ENCODE measurements at places on chromosomes 12 and 14.

DNA sequence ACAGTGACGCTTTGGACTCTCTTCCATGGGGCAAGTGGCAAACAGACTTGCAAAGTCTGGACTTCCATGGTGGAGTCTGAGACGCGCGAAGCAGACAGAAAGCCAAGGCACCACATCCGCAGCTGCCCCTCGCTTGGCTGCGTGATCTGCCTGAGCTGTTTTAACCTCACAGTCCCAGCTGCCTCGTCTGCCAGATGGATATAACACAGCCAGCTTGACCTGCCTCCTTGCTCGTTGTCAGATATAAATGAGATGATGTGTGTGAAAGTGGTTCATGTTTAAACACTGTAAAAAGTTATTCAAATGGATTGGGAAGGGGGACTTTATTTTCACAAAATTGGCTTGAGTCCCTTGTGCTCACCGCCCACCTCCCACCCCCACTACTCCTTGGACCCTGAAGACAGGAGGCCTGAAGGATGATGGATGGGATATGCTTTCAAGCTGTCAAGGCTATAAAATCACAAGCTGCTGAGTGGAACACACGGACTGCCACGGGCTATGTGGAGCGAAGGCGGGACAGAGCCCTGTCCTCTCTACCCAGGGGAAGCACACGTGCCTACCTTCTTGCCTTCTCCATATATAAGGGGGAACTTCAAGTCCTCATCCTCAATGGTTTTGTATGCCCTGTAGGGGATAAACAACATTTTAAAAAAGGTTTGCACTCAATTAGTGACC, 226.9 kb downstream of the MON2 start:
- no peak for DNase-seq

DNA sequence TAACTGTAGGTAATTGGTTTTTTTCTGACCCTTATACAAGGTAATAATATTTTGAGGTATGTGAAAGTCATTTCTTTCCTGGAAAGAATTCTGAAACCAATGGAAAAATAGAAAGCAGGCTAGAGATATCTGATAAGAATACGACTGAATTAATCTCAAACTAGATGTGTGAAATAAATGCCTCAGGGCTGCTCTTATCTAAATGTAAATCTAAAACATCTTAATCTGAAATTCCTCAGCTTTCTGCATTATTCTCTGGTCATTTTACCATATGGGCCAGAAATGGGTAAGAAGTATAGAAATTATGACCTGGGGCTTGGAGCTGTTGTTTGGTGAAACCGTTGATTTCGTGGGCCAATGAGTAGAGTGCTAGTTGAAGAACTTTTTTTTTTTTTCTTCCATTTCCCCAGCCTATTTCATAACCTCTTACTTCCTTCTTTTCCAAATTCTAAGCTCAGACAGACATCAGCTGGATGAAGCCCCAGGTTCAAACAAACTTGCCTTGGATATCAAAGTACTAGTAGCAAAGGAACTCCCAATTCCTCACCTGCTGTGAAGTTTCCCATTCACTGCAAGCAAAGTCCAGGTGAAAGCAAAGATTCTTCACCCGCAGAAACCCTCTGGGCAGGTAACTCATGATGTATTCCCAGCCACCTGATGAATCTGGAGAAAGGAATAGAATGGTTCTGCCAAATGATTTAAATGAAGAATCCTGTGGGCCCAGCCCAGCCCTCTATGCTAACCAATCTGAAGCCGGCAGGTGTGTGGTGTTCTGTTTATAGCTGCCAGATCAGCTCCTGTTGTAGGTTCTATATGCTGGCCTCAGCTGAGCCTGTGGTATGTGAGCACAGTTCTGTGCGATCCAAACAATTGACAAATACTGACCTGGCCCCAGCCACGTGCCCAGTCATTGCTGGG, 9.7 kb upstream of the FOS start:
- DNase-seq = no peak

DNA sequence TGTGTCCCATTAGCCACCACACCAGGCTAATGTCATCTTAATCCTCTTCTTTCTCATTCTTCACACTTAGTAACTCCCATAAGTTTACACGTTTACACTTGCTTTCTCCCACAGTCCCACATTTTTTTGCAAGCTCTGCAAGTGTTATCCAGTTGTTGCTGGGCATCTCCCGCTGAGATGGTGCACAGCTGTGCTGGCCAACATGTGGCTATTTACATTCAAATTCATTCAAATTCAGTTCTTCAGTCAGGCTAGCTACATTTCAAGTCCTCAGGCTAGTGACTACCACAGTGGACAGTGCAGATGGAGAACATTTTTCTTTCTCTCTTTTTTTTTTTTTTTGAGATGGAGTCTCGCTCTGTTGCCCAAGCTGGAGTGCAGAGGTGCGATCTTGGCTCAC, 9.8 kb upstream of the TEAD4 start:
- no peak for DNase-seq

DNA sequence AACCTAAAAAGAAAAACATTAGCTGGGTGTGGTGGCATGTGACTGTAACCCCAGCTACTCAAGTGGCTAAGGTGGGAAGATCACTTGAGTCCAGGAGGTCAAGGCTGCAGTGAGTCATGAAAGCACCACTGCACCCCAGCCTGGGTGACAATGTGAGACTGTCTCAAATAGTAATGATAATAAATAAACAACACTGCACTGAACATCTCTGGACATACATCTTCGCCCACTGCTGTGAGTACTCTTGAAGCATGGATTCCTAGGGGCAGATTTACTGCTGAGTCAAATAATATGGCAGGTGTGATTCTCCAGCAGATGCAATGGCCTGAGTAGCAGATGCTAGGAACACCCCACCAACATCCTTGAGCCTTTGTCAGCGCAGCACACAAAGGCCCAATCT, 23.6 kb downstream of the ABCB9 start:
- no peak for DNase-seq

DNA sequence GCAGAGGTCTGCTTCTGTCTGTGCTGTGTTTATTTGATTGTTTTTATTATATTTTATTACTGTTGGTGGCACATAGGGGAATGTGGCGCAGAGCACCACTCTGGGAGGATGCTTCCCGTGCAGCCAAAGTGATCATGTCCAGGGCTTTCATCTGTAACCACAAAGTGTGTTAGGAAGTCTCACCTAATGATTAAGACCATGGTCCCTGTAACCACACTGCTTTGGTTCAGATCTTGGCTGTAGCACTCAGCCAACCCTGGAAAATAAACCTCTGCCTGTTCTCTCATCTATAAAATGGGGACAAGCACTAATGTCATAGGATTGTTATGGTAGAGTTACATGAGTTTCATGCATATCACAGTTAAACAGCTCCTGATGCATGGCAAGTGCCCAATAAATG, 1.9 kb downstream of the RESF1 start:
- no peak for DNase-seq

DNA sequence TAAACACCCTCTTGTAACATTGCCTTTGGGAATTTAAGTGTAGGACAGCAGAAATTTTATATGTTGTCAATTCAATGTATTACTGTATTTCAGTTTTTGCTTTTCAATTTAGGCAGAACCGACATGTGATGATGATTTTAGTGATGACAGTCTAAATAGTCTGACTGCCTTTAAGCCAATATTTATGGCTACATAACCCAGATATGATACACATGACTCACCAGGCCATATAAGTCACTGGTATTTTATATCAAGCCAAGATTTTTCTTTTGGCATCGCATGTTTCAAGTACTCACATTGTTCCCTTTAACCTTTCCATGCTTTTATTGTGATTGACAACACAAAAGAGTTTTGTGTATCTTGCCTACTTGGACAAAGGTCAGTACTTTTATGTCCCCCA, 13.6 kb upstream of the PPM1A start:
- DNase-seq = no peak

DNA sequence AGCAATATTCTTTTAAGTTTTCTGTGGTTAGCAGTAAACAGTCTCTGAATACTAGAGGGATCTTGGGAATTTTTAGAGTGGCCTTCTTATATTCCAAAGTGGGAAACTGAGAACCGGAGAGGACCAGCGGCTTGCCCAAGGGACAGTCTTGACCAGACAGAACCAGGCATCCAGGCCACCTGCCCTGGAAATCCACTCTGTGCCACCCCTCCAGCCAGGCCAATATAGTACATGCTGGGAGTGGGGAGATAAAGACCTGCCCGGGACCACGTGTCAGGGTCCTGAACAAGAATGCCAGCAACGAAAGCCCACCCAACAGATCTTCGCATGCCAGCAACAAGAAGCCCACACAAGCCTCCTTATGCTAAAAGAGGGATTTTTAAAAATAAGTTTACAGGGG, 49.4 kb upstream of the RIN3 start:
- no peak for DNase-seq

- no peak for DNase-seq
Observed at GRCh38 chr12:94535510-94535921, 75.8 kb upstream of the CEP83 start.

Measured in upper lobe of right lung (tissue), 1 donor.